ENCODE measurements at places on chromosomes 7 and 10.
A peak's percentile ranks its signal among the peaks of the same experiment; 100 is the strongest.

- no peak for DNase-seq
Measured at GRCh38 chr10:113438652-113439051, 114.2 kb upstream of the HABP2 start.

GRCh38 chr7:116546054-116546453 lies 21.2 kb downstream of the CAV1 start:
- no peak for DNase-seq

GRCh38 chr7:132004529-132004928 lies 448.1 kb upstream of the PODXL start:
- no peak for DNase-seq

DNA sequence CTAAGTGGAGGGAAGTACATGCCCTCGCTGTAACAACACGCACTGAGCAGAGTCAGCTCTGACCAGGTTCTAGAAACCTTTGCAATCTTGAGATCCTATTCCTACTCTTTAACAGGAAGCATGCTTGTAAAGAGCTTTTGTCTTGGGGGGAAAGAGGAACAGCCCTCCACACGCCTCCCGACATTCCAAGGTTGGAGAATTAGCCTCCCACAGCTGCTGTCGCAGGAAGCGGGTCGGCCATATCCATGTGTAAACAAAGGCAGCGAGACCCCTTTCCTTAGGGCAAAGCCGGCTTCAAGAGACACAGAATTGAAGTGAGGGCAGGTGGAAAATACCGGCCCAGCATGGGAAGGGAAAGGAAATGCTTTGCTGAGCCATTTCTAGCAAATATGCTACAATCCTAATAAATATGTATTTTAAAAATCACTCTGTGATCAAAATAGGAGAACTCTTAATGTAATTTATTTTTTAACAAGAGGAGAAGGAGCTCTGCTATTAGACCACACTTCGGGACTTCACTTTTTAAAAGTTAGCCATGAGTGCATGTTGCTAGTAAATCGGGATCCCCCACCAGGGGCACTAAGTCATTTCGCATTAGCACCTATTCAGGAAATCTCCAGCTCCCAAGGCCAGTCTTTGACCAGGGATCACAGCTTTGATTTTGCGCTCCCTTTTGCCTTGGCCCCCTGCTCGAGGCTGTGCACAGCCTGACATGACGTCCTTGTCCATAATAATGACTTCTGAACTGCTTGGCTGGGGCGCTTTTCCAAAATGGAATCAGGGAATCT lies 55.9 kb downstream of the FAM204A start:
- DNase-seq = no peak

- DNase-seq = no peak
Measured at GRCh38 chr7:151812967-151813366, 63.9 kb downstream of the PRKAG2 start.

DNA sequence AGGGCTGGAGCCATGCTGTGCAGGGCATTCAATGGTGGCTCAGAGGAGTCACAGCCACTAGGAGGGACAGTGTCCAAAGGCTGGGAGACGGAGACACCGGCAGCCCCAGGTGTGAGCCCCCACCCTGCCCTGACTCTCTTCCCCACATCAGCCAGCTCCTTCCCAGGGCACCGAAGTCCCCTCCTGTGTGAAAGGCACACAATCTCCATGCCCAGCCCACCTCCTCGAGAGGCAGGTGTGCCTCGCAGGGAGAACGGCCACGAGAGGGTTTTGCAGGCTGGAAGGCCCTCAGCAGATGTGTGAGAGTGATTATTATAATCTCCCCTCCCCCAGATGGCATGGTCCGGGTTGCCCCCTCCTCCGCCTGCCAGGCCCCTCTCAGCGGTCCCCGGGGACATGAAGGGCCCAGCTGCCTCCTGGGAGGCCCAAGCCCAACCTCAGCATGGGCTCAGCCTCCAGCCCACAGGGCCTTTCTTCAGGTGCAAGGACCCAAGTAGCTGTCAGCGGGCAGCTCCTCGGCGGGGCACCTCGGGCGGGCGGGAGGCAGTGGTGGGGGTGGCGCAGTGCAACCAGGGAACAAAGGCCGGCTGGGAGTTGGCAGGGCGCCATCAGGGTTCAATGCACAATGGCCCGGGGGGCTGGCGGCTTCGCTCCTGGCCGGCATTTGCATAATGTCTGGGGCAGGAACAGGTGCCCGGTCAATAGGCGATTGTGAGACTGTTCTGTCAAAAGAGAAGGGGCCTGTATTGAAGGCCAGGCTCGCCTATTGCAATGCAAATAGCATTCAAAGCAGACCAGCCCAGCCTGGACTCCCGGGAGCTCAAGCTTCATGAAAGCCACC lies 155.3 kb upstream of the ZMIZ1 start:
- no peak for DNase-seq

- DNase-seq = no peak
Measured at GRCh38 chr7:93955304-93955703, 33.8 kb downstream of the GNG11 start.

GRCh38 chr7:17774248-17774647 lies 166.0 kb downstream of the SNX13 start:
- DNase-seq = no peak

DNA sequence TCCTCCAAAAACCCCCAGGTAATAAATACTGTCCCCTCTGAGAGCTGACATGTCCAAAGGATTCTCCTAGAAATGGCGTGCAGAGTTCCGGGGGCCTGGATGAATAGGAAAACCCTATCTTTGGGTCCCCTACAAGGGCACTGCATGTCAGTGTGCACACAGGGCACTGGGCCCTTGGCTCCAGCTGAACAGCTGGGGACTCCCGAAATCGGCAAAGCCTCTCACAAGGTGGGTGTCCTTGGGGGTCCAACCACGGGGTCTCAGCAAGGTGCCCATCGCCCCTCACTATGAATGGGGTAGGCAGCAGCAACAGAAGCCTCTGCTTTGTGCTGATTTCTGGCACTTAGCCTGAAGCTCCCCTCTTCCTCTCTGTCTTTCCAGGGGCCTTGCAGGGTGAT lies 46.1 kb downstream of the SLIT1 start:
- no peak for DNase-seq

- DNase-seq = no peak
Measured at GRCh38 chr10:49174261-49174925, 13.8 kb downstream of the TMEM273 start.

DNA sequence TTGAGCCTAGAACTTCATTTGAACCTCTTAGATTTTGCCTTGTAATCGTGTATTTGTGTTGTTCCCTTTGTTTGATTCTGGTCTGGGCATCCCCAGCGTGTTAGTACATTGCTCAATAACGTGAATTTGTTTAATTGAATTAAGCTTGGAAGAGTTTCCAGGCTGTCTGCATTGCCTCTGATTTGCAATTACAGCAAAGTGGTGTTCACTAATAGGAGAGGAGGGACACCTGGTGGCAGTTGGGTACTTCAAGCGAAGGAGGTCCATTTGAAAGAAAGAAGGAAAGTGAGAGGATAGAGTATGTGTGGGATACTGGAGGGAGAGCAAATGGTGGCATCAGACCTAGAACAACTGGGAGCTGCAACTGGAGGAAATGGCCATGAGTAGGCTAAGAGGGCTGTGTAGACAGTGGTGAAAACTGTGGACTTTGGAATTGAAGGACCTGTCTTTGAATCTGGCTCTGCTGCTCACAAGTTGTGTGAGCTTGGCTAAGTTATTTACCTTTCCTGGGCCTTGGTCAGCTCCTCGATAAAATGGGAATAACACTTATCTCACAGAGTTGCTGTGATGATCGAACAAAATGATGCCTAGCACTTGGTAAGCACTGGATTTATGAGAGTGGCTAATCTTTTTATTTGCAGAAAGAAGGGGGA lies 15.1 kb downstream of the LSMEM1 start:
- DNase-seq = peak; percentile 35

DNA sequence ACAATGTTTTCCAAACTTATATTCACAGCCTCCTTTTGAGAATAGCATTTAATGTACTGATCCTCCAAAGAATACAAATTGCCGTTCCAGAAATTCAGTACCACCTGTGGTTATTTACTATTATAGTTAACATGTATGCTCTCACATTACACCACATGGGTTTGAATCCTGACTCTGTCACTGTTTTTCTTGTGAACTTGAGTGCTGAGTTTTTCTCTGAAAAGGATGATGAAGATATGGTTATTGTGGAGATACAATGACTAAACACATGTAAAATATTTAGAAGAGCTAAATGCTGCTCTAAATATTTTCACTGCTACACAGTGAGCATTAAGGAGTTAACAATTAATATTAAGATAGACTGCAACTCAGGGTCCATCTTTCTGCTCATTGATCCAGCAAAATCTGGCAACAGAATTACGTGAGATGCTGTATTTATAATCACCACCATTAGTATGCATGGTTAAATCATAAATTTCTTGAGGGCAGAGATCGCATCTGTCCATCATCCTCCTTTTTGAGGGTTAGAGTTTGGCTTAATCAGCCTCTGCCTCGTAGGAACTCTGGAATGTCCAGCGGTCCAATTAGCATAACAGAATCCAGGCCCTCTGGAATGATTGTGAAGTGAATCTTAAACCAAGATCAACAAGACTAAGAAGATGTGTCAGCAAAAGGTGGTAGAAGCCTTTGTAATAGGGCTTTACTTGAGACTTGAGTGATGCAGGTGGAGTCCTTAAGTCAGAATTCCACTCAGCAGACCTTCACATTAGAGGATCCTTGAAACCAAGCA lies 152.8 kb downstream of the MACC1 start:
- no peak for DNase-seq

DNA sequence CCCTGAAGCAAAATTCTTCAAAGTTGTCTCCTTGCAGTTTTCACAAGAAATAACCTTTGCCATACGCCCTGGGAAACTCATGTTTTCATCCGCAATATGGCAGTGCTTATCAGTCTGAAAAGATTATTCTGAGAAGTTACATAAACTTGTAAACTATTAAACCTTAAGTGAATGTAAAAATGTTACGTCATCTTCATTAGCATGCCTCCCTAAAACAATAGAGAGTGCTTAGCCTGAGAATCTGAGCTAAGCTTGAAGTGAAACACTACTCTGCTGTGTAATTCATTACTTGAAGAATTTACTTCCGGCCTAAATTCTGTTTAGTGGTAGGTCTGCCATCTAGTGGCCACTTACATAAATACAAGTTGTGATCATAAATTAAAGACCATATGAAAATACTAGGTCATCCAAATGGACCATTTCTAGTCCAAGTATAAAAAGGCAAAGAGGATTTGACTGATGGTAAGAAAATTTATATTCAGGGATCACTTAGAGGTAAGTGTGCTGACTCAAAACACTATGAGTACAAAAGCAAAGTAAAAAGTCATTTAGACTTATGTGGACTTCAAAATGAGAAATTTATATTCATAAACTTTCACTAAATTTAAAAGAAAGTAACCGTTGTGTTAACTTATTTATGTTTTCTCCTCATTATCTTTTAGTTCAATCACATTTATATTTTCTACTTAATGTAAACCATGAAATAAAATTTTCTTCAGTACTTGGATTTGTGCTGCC lies 745.1 kb upstream of the LRRTM3 start:
- peak; percentile 57 for DNase-seq

Data from CD4-positive, alpha-beta T cell treated with Interleukin-10 for 1 hour (primary cell).